Naive B cell (primary cell): ENCODE measurements at places on chromosomes 12 and 14.

DNA sequence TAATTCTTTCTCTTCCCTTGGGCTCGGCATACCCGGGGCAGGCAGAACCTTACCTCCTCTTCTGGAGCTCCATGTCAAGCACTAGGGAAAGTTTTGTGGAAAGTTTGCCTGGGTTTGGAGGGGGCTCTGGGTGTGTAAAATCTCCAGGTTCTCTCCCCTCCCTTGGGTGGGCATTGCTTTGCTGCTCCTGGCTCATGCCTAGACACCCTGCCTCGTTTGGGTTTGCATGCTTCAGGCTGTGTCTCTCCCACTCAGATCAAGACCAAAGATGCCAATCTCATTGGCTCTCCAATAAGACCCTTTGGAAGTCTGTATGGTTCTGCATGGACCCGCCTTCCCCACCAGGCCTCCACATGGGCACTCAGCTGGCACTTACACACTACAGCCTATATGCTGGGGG is 6.2 kb upstream of the KRT2 start:
- no peak for DNase-seq

DNA sequence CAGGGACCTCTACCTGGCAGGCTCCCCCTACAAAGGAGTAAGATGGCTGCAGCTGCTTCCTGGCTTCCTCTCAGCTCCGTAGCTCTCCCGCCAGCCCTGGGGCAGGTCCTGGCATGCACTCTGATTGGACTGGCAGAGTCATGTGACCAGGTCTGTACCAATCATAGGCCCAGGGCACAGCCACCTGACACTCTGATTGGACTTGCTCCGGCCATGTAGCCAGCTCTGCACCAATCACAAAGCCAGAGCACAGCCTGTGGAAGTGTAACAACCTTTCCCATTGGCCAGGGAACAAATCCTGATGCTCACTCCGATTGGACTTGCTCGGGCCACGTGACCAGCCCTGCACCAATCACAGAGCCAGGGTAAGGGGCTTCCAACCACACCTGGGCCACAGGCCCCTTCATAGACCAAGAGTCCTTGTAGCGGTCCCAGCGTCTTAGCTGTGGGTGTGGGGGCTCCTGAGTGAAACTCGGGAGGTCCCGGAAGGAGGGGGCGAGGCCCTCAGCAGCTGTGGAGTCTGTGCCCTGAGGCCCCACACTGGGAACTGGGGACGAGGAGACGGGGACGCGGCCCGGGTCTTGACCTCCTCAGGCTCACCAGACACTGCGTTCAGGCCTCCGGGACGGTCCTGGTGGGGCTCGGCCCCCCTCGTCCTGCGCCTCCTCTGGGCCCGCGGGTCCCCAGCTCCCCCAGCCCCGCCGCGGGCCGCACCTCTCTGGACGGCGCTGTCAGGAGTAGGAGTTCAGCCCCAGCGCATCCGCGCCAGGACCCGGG is 210.6 kb downstream of the ADGRD1 start:
- no peak for DNase-seq

- no peak for DNase-seq
These were observed 8.4 kb downstream of the B4GALNT1 start for GRCh38 chr12:57624441-57625220.

DNA sequence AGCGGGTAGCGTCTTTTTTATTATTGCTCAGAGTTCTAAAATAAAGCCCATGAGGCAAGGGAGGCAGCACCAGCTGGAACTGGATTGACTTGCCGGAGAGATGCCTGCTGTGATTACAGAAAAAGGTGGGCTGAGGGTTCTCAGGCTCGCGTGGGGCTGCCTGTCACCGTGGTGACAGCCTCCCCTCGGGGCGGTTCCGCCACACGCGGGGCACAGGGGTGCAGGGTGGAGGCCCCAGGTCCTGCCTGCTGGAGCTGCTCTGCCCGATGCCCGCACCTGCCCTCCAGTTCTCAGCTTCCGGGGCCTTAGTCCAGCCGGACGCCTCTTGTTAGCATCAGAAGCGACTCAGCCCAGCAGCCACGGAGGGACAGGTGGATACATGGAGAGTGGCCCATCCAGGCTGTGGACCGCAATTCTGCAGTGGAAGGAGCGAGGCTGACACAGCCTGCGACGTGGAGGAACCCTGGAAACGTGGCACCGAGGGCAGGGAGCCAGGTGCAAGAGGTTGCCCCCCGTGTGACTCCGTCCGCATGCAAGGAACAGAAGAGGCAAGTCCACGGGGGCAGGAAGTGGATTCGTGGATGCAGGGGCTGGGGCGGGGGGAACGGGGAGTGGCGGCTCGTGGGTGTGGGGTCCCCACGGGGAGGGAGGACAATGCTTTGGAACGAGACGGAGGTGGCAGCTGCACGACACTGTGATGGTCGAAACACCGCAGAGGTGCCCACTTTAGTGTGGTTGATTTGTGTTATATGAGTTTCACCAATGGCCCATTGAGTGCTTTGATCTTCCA is 79.5 kb downstream of the GALNT9 start:
- DNase-seq = no peak

DNA sequence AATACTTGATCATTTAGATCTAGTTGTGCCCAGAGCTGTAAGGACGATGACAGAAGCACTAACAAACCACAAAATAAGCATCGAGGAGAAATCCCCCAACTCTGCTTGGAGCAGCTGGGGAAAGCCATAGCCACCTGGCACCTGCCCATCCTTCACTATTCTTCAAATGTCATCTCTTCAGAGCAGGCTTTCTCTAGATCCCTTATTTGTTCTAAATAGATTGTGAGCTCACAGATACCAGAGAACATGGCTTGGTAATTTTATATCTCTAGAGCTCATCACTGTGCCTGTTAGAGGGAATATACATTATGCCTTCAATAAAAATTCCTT is 50.9 kb downstream of the GRIP1 start:
- no peak for DNase-seq
